ENCODE measurements at places on chromosomes 2 and 18.

DNA sequence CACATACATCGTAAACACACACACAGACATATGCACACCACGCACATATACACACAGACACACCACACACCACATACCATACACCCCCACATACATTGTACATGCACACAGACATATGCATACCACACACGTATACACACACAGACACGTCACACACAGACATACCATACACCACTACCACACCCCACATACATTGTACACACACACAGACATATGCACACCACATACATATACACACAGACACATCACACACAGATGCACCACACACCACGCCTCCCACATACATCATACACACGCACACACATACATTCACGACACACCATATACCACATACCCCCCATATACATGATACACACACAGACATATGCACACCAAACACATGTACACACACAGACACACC is 58.4 kb downstream of the KIF5C start:
- no peak overlapping the region for H3K4me3 ChIP-seq
- DNase-seq = no peak
- no peaks in the 10 kb centered on the region for H3K27me3 ChIP-seq

DNA sequence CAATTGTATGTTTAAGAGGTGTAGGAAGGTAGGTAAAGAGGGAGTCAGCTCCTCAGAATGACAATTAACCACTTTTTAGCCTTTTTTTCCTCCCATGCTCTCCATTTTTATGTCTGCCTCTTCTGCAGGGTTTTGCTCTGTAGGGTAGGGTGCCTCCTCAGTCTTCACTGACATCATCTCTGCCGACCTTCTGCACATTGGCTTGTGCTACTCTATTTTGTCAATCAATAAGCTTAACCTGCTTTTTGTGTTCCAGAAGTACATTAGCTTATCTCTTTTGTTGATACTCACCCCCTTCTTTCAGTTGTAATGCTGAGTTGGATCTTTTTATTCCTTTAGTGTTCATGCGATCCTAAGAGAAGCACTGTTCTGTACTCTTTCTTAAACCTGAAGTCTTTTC is 323.2 kb downstream of the RDH14 start:
- DNase-seq = no peak
- H3K4me1 ChIP-seq = no peaks in the 10 kb centered on the region
- no peaks in the 10 kb centered on the region for H3K36me3 ChIP-seq
- H3K4me3 ChIP-seq = no peak overlapping the region

DNA sequence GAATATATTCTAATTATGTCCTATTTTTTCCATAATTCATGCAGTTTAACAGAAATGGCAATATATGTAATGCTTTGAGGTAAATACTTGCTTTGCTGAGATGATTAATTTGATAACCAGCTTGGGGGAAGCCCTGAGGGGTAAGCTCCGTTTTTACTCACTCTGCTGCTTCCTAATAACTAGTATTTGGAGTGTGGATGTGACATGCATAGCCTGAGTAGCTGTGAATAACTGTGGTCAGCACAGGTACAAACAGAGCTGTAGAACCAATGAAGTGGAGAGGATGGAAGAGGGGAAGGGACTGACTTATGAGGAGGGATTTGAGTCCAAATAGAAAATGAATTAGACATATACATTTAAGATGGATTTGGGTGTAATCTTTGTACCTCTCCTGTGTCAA is 1495.5 kb upstream of the DDX18 start:
- no peak for DNase-seq
- H3K4me1 ChIP-seq = no peaks in the 10 kb centered on the region
- H3K4me3 ChIP-seq = no peak overlapping the region
- no peaks in the 10 kb centered on the region for H3K27me3 ChIP-seq
- H3K36me3 ChIP-seq = no peaks in the 10 kb centered on the region

- H3K27me3 ChIP-seq = no peaks in the 10 kb centered on the region
- H3K36me3 ChIP-seq = no peaks in the 10 kb centered on the region
- no peak overlapping the region for H3K27ac ChIP-seq
Measured at GRCh38 chr2:207257251-207258250, 91.8 kb upstream of the KLF7 start.

DNA sequence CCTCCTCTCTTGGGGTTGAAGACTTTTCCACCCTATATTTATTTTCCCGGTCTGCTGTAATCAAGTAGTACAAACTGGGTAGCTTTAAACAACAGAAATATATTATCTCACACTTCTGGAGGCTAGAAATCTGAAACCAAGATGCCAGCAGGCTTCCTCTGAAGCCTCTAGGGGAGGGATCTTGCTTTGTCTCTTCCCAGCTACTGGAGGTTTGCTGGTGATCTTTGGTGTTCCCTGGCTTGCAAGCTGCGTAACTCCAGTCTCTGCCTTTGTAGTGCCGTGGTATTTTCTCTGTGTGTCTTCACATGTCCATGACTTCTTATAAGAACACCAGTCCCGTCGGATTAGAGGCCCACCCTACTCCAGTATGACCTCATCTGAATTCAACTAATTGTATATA is 44.4 kb downstream of the MYO3B start:
- no peak overlapping the region for H3K27ac ChIP-seq
- no peak for DNase-seq
- H3K27me3 ChIP-seq = no peaks in the 10 kb centered on the region
- H3K4me3 ChIP-seq = no peak overlapping the region
- no peaks in the 10 kb centered on the region for H3K36me3 ChIP-seq

DNA sequence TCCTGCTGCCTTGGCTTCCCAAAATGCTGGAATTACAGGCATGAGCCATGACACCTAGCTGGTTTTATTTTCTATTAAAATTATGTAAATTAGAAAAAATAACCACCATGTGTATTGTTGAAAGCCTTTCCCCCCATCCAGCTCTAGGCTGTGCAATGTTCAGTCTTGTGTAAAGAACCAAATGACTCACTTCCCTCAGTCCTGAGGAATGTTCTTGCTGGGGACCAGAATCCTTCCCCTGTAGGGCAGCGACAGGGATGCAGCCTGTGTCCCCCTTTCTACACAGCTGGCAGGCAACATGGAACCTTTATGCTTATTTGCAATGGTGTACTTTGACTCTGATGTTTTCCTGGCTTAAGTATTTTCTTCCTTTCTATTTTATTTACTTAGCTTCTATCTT is 29.4 kb downstream of the AOX1 start:
- DNase-seq = no peak
- H3K36me3 ChIP-seq = no peaks in the 10 kb centered on the region
- H3K4me3 ChIP-seq = no peak overlapping the region
- no peaks in the 10 kb centered on the region for H3K27me3 ChIP-seq
- no peak overlapping the region for H3K27ac ChIP-seq
- H3K4me1 ChIP-seq = peaks cover 21% of the 10 kb centered on the region

- H3K27ac ChIP-seq = no peak overlapping the region
- peaks cover 8% of the 10 kb centered on the region for H3K4me1 ChIP-seq
- no peaks in the 10 kb centered on the region for H3K36me3 ChIP-seq
- H3K4me3 ChIP-seq = no peak overlapping the region
Measured at GRCh38 chr2:36560726-36561125, 37.2 kb downstream of the FEZ2 start.

- no peaks in the 10 kb centered on the region for H3K4me1 ChIP-seq
- H3K36me3 ChIP-seq = no peaks in the 10 kb centered on the region
- DNase-seq = no peak
- H3K27ac ChIP-seq = no peak overlapping the region
- H3K4me3 ChIP-seq = no peak overlapping the region
Measured at GRCh38 chr2:230980468-230980867, 15.5 kb upstream of the SPATA3 start.

- H3K36me3 ChIP-seq = no peaks in the 10 kb centered on the region
- no peaks in the 10 kb centered on the region for H3K4me1 ChIP-seq
- no peaks in the 10 kb centered on the region for H3K27me3 ChIP-seq
- no peak for DNase-seq
- no peak overlapping the region for H3K4me3 ChIP-seq
Measured at GRCh38 chr2:99469394-99469793, 20.4 kb downstream of the REV1 start.

GRCh38 chr2:55555977-55556376 is 36.5 kb downstream of the CFAP36 start:
- no peaks in the 10 kb centered on the region for H3K27me3 ChIP-seq
- H3K4me1 ChIP-seq = no peaks in the 10 kb centered on the region
- no peak for DNase-seq
- H3K4me3 ChIP-seq = no peak overlapping the region
- H3K27ac ChIP-seq = no peak overlapping the region

DNA sequence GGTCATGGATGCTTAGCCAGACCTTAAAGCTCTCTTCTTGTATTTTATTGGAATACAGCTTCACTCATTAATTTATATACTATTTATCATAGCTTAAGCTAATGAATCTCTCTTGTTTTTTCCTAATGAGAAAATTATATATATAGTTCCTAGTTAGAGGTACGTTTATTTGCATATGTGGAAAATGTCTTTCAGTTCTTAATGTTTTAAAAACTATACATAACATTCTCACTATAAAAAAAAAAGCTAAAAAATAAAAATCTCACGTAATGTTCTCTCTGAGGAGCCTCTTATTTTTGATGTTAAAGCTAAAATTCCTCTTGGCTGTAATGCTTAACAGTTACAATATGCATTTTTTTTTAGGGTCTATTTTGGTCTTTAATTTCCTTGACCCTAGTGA is 16.6 kb downstream of the UGP2 start:
- H3K4me1 ChIP-seq = no peaks in the 10 kb centered on the region
- no peaks in the 10 kb centered on the region for H3K27me3 ChIP-seq
- H3K27ac ChIP-seq = no peak overlapping the region
- H3K4me3 ChIP-seq = no peak overlapping the region
- DNase-seq = no peak

- no peak overlapping the region for H3K27ac ChIP-seq
- DNase-seq = no peak
- no peak overlapping the region for H3K4me3 ChIP-seq
- H3K36me3 ChIP-seq = no peaks in the 10 kb centered on the region
Measured at GRCh38 chr2:232094883-232095282, 133.4 kb downstream of the DIS3L2 start.

DNA sequence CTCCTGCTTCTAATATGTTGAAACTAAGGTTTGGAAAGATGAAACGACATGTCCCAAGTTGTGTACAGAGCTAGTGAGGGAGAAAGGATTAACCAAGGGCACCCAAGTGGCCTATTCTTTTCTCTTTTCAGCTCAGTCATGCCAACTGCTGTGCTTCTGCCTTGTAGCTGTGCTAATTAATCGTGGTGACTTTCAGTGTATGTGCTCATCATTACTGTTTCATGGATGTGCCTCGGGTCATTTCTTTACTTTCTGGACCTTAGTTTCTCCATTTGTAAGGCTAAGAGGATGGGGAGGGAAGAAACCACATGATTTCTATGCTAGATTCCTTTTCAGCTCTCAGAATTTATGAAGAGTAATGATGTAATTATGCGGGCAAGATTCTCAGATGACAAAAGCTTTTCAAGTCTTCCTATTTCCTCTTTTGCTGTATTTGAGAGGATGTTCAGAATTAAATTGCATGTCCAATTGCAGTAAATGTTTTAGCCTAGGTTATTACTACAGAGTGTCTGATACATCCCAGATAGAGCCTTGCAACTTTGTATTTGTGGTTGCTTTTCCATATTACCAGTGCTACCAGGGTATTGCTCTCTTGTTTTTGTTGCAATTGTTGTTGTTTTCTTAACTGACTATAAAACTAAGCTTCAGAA is 621.2 kb downstream of the CNTNAP5 start:
- H3K27me3 ChIP-seq = no peaks in the 10 kb centered on the region
- no peak overlapping the region for H3K4me3 ChIP-seq
- no peak for DNase-seq
- H3K27ac ChIP-seq = no peak overlapping the region
- H3K4me1 ChIP-seq = no peaks in the 10 kb centered on the region
- no peaks in the 10 kb centered on the region for H3K36me3 ChIP-seq

DNA sequence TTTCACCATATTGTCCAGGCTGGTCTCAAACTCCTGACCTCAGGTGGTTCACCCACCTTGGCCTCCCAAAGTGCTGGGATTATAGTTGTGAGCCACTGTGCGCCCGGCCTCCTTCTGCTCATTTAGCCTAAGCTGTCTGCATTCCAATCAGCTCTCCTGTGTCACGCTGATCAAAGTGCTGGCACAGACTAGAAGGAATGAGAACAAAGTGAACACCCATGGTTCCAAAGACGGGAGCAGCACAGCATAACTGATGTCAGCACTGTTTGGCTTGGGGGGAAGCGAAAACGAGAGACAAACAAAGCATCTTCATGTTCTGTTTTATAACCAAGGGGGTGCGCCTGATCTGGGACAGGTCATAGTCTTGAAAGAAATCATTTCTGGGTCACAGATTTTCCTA is 43.3 kb downstream of the DIPK1C start:
- H3K27ac ChIP-seq = no peak overlapping the region
- H3K27me3 ChIP-seq = no peaks in the 10 kb centered on the region

DNA sequence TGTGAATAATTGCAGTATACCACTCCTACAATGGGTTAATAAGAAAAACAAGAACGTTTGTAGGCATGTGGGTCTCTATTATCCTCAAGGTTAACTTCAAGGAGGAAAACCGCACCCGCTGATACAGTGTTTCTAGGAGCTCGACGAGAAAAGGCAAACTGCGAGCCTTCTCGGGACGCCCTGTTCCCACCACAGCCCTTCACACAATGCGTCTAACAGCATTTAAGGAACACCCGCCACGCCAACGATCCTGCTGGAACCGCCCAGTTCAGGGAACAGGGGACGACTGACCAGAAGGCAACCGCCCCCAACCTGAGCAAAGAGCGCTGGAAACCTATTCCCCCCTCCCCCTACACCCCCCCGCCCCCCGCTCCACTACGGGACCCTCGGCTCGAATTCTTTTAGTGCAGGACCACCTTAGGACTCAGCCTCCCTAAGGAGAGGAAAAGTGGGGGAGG is 710 bp upstream of the TMSB10 start:
- DNase-seq = no peak
- H3K27ac ChIP-seq = no peak overlapping the region
- H3K27me3 ChIP-seq = no peaks in the 10 kb centered on the region
- H3K4me1 ChIP-seq = peaks cover 16% of the 10 kb centered on the region
- no peaks in the 10 kb centered on the region for H3K36me3 ChIP-seq

- H3K4me3 ChIP-seq = no peak overlapping the region
- no peaks in the 10 kb centered on the region for H3K36me3 ChIP-seq
- no peak for DNase-seq
Measured at GRCh38 chr2:53312181-53312580, 455.4 kb upstream of the CHAC2 start.

- no peak overlapping the region for H3K27ac ChIP-seq
- H3K4me3 ChIP-seq = no peak overlapping the region
- H3K27me3 ChIP-seq = no peaks in the 10 kb centered on the region
- no peaks in the 10 kb centered on the region for H3K36me3 ChIP-seq
- DNase-seq = no peak
- H3K4me1 ChIP-seq = no peaks in the 10 kb centered on the region
Measured at GRCh38 chr2:41600460-41600859, 447.4 kb upstream of the PKDCC start.

GRCh38 chr2:20203521-20204225 is 21.3 kb downstream of the SDC1 start:
- no peak overlapping the region for H3K4me3 ChIP-seq
- peaks cover 56% of the 10 kb centered on the region for H3K4me1 ChIP-seq
- peaks cover 26% of the 10 kb centered on the region for H3K36me3 ChIP-seq
- no peak overlapping the region for H3K27ac ChIP-seq
- H3K27me3 ChIP-seq = no peaks in the 10 kb centered on the region

GRCh38 chr2:151120011-151120410 is 141.7 kb downstream of the RBM43 start:
- no peak for DNase-seq
- no peaks in the 10 kb centered on the region for H3K27me3 ChIP-seq

- H3K36me3 ChIP-seq = no peaks in the 10 kb centered on the region
- H3K4me3 ChIP-seq = no peak overlapping the region
- H3K27ac ChIP-seq = no peak overlapping the region
- H3K27me3 ChIP-seq = no peaks in the 10 kb centered on the region
- H3K4me1 ChIP-seq = no peaks in the 10 kb centered on the region
- DNase-seq = no peak
Measured at GRCh38 chr2:118973542-118973951, 31.6 kb downstream of the MARCO start.
